ENCODE measurements at places on chromosomes 16 and 17.
A peak's percentile ranks its signal among the peaks of the same experiment; 100 is the strongest.

- peak; percentile 82 for DNase-seq
Measured at GRCh38 chr17:82242977-82243647, 14.3 kb downstream of the SLC16A3 start.

DNA sequence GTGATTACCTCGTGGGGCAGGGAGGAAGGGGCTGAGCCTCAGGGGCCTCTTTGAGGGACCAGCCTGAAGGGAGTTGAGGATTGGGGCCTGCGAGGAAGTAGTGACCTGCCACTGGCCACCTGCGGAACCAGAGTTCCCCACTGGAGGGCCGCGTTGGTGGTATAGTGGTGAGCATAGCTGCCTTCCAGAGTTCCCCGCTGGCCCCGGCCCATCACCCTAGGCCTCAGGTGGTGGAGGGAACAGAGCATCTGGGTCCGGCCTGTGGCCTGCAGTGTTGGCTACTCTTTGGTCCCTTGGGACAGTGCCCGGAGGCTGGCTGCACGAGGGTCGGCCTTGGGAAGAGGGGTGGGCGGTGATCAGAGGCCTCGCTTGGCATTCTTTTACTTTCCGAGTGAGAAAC, 20.5 kb downstream of the MGAT5B start:
- no peak for DNase-seq

DNA sequence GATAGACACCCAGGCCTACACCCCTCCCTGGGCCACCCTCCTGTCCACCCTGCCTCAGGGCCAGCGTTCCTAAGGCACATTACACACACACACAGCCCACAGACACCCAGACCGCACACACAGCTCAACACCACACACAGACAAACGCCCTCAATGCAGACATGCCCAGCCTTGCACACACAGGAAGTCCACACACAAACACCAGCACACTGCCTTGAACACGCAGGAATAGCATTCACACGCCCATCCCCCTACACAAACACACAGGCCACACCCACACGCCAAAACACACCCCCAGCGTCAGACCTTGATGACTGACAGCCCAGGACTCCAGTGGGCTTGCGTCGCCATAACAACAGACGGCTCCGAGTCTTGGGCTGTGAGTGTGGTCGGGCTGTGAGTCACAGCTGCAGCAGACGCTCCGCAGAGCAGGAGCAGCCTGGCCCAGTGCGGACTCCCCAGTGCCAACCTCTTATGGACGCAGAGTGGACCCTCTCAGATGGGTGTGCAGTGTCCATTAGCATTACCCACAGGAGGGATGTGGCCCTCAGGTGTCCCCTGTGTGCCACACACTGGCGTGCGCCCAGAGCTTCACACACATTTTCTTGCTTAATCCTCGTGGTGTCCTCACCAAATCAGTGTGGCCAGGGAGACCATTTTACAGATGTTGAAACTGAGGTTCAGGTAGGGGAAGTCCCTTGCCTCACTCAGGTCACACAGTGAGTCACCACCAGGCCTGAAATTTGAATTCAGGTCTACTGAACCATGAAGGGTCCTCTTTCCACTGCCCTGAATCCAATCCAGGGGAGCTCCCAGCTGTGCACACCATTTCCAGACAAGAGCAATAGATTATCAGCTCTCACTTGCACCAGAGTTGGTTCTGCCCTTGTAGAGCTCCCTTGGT, 17.8 kb upstream of the RAI1 start:
- peak; percentile 99 for DNase-seq

DNA sequence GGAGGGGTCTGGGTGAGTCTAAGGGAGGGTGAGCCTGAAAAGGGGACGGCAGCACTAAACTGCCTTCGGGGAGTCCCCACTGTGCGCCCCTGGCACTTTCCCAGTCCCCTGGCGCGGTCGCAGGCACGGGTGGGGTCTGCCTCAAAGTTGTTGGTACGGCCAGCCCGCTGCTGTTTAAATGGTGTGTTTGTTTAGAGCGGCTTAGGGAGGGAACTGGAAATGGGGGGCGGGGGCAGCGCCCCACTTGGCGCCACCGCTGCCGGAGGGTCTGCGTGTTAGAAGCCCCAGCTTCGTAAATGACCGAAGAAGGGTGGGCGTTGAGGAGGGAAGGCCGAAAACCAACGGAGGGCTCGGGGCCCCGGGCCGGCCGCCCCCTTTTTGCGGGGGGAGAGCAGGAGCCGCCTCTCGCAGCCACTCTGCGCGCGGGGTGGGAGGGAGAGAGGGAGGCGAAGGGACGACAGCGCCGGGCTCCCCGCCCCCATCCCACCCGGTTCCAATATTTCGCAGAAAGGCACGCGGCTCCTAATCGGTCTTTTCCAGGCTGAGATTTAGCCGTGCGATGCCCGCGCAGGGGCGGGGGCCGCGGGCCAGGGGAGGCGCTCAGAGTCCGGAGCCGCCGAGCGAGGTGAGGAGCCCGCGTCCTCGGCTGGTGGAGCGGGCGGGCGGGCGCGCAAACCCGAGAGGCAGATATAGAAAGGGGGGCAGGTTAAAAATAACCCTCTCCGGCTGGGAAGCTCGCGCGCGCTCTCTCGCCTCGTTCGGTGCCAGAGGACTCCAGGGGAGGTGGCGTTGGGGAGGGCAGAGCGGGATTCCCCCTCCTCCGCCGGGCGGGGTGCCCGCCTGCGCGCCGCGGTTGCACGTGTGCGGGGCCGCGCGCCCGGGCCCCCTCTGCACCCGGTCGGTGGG, 54.9 kb downstream of the SREBF1 start:
- peak; percentile 45 for DNase-seq

GRCh38 chr17:7177191-7177953, 1.8 kb downstream of the ASGR1 start:
- peak; percentile 87 for DNase-seq

DNA sequence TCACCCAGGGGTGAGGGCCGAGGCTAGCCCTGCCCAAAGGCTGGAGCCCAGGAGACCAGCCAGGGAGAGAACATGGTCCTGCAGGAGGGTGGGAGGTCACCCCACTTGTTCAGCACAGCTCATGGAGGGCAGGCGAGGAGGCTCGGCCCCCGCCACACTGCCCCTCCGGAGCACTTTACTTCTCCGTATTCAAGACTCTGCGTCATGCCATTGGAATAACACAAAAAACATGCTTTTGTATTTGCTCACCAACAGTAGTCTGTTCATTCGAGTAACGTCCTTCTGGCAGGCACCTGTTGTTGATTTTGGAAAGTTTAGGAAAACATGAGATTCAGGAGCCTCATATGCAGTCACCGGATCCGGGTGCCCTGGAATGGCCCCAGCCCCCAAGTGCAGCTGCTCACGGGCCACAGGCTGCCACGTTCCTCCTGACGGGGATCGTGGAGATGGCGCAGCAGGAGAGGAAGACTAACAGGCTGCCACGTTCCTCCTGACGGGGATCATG, 81.1 kb upstream of the DNAH17 start:
- peak; percentile 50 for DNase-seq

DNA sequence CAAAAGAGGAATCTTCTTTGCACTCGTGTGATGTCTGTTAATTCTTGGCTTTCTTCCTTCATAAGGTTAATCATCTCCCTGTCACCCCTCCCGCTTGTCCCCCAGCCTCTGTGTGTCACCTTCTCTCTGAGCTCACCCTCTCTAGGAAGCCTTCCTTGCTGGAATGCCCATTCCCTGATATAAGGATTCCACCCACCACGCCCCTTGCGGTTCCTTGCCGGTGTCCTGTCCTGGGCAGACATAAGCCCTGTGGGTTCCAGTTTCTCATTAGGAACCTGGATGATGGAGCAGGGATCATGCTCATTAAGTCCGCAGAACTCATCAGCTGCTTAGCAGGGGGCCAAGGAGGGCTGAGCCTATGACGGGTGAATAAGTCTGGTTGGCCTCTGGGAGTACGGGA, 559.3 kb downstream of the MAF start:
- no peak for DNase-seq

- DNase-seq = no peak
Measured at GRCh38 chr16:28879261-28879840, 1.1 kb downstream of the ATP2A1 start.

GRCh38 chr16:4767872-4768548, 1.0 kb upstream of the ZNF500 start:
- DNase-seq = no peak

- DNase-seq = no peak
Measured at GRCh38 chr16:80344570-80344969, 196.2 kb upstream of the DYNLRB2 start.

GRCh38 chr17:73743518-73744201, 99.4 kb upstream of the SDK2 start:
- DNase-seq = no peak

DNA sequence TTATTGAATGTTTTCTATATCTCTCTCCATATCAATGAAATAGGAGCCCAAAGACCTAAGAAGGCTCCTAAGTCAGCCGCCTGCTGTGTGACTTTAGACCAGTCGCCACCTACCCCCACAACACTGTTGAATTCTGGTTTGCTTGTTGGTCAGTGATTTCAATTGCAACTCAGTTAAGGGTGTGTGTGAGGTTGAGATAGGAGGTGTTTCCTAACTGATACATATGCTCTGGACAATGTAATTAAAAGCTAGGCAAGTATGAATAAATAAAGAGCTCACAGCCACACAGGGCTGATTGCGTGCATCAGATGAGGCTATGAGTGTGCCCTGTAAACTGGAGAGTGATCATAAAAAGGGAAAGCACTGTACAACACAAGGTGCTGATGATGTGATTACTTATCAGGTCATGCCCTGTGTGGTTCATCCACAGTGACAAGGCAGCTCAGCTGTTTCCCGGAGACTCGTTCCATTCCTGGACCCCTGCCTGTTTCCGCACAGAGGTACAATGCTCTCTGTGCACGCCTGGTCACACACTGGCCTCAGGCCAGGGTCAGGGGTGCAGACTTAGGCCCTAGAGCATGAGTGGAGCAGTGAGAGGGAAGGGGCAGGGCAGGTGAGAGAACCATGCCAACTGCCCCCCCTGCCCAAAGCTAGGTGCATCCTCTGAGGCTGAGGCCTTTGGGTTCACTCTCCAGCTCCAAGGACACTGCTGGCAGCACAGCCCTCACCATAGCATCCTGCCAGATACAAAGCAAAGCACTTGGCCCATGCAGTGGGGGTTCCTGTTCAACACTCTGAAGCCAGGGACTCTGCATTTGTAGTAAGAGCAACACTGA, 3.3 kb upstream of the KRT35 start:
- no peak for DNase-seq

DNA sequence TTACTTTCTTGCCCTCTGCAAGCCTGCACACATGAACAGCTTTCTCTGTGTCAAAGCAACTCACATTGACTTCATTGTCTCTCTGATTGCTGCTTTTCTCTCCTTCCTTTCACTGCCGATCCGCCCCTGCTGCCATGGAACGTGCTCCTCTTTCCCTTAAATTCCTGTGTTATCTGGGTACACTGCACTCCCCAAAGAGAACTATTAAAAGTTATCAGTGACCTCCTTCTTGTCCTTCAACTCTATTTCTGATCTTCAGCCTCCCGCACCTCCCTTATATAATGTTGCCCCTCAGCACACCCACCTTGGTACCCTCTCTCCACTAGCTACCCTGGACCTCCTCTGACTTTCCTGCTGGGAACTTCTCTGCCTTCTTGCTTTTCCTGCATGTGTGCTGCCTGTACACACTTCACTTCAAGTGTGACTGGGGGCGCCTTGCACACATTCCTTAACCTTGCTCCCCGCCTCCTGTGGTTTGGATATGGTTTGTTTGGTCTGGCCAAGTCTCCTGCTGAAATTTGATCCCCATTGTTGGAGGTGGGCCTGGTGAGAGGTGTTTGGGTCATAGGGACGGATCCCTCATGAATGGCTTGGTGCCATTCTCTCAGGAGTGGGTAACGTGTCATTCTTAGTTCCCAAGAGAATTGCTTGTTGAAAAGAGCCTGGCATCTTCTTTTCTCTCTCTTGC, 26.7 kb upstream of the PMP22 start:
- DNase-seq = no peak

- no peak for DNase-seq
Measured at GRCh38 chr17:13531721-13532120, 70.0 kb downstream of the HS3ST3A1 start.

- DNase-seq = no peak
Measured at GRCh38 chr16:25038239-25038954, 23.2 kb upstream of the ARHGAP17 start.

GRCh38 chr17:1820528-1821252, 9.0 kb downstream of the SMYD4 start:
- DNase-seq = no peak

- no peak for DNase-seq
Measured at GRCh38 chr17:15340966-15341365, 431 bp downstream of the TEKT3 start.

DNA sequence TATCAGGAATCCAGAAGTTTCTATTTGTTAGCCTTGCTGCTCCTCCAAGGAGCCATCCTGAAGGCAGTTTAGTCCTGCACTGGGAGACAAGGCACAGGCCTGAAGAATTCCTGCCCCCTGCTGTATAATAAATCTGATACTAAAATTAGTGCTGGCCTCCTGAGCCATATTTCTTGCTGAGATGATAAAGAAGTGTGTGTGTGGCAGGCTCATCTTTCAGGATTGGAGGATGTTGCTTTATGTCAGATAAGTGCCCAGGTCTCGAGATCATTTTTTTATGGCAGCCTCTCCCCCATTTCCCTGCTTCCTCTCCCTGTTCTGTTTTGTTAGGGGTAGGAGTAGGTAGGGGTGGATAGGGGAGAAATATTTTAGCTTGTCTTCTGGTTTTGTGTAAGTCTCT, 26.0 kb downstream of the MSI2 start:
- DNase-seq = no peak

GRCh38 chr17:50277357-50277754, 3.1 kb downstream of the TMEM92 start:
- no peak for DNase-seq

- no peak for DNase-seq
Measured at GRCh38 chr17:74020522-74020921, 183.0 kb upstream of the RPL38 start.

DNA sequence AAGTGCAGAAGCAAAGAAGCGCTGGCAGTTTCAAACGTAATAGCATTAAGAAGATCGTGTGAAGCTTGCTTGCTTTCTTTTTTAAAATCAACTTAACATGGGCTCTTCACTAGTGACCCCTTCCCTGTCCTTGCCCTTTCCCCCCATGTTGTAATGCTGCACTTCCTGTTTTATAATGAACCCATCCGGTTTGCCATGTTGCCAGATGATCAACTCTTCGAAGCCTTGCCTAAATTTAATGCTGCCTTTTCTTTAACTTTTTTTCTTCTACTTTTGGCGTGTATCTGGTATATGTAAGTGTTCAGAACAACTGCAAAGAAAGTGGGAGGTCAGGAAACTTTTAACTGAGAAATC, 17.4 kb upstream of the RAB11FIP4 start:
- DNase-seq = no peak

- peak; percentile 63 for DNase-seq
Measured at GRCh38 chr16:84526794-84527531, 22.5 kb upstream of the MEAK7 start.

GRCh38 chr17:27155866-27156265, 138.0 kb upstream of the WSB1 start:
- DNase-seq = no peak

DNA sequence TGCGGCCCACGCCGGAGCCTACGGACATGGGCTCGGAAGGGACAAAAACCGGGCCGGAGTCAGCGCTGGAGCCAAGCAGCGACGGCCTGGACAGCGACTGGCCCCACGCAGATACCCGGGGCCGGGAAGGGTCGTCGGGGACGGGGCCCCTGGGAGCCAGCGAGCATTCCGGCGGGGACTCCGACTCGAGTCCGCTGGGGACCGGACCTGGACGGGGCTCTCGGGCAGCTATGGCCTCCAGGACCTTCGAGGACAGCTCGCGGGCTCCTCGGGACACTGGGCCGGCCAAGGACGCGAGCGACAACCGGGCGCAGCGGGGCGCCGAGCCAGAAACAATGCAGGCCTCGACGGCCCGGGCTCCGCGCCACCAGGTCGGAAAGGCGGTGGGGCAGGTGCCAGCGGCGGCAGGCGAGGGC, 1.0 kb downstream of the MYO15B start:
- DNase-seq = no peak

GRCh38 chr17:40243761-40244160, 24.7 kb downstream of the WIPF2 start:
- peak; percentile 38 for DNase-seq

- DNase-seq = no peak
Measured at GRCh38 chr17:11082559-11082958, 158.5 kb upstream of the SHISA6 start.
